ENCODE measurements at places on chromosomes 5 and 9. TPM values are rescaled to one million over a fixed set of nuclear protein-coding genes. Genes with fewer than 3 reads are reported as not detected.

GRCh38 chr5:6755519-6755918 is 42.3 kb downstream of the TENT4A start:
- H3K4me1 ChIP-seq, result no peaks in the 10 kb centered on the region
- DNase-seq, result no peak
- no peaks in the 10 kb centered on the region for H3K27me3 ChIP-seq

DNA sequence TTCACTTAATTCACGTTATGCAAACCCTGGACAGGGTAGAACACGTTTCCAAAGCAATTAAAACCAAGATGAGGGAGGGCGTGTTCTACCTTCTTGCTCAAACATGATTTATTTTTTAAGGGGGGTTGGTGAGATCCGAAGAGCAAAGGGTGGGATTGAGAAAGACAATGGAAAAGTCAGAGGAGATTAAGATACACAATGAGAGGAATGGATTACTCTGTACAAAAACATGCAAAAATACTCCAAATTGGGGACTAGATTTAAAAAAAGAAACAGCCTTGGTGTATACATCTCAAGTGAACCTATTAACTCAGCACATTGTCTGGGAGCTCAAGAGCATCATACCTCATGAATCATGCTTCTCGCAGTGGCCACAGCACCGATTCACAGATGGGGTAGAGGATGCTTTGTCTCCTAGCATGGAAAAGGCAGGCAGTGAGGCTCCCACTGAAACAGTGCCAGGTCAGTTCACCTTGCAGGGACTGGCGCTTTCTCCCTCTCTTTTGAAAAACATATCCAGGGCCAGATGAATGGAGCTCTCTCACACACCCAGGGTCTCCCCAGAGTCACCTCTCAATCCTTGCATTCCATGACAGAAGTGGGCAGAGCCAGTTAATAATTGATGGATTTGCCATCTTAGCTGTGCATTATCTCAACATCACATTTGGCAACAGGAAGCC is 459.7 kb downstream of the BNC2 start:
- H3K4me1 ChIP-seq, result no peaks in the 10 kb centered on the region
- H3K27me3 ChIP-seq, result no peaks in the 10 kb centered on the region
- no peaks in the 10 kb centered on the region for H3K36me3 ChIP-seq
- DNase-seq, result no peak
- no peak overlapping the region for H3K4me3 ChIP-seq

GRCh38 chr5:163951069-163951468 is 445.6 kb downstream of the MAT2B start:
- H3K4me1 ChIP-seq, result no peaks in the 10 kb centered on the region
- H3K27me3 ChIP-seq, result no peaks in the 10 kb centered on the region
- no peak overlapping the region for H3K27ac ChIP-seq
- no peak for DNase-seq
- H3K36me3 ChIP-seq, result no peaks in the 10 kb centered on the region

DNA sequence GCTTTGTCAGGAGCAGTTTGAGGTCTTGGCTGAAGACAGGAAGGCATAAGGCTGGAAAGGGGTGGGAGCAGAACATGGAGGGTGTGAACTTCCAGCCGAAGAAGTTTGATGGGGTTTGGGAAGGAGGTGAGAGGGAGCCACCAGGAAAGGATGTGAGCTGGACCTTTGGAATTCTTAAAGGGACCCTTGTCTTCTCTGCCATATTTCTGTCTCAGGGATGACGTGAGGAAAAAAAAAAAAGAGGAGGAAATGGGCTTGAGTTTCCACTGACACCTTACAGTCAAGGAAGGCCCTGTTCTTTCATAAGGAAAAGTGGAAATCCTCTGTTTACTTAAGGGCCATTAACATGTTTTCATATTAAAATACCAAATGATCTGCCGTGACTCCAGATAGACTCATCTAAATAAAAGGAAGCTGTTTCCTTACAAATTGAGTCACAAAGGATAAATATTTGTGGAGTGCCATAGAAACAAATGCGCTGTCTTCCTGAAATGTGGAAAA is 132.1 kb downstream of the PALM2AKAP2 start:
- no peaks in the 10 kb centered on the region for H3K36me3 ChIP-seq
- H3K4me1 ChIP-seq, result no peaks in the 10 kb centered on the region
- DNase-seq, result no peak

GRCh38 chr9:129675620-129676019 is 10.2 kb downstream of the PRRX2 start:
- no peak overlapping the region for H3K4me3 ChIP-seq
- no peaks in the 10 kb centered on the region for H3K27me3 ChIP-seq
- H3K36me3 ChIP-seq, result no peaks in the 10 kb centered on the region

GRCh38 chr5:158265346-158265745 is 406.4 kb upstream of the CLINT1 start:
- H3K27ac ChIP-seq, result no peak overlapping the region
- no peaks in the 10 kb centered on the region for H3K36me3 ChIP-seq
- no peak overlapping the region for H3K4me3 ChIP-seq

GRCh38 chr9:11973011-11973410 is 720.2 kb upstream of the TYRP1 start:
- no peak overlapping the region for H3K27ac ChIP-seq
- H3K27me3 ChIP-seq, result no peaks in the 10 kb centered on the region

GRCh38 chr5:87746891-87747377 is 334.2 kb upstream of the CCNH start:
- H3K27ac ChIP-seq, result no peak overlapping the region
- no peaks in the 10 kb centered on the region for H3K27me3 ChIP-seq
- DNase-seq, result no peak
- no peaks in the 10 kb centered on the region for H3K36me3 ChIP-seq
- no peaks in the 10 kb centered on the region for H3K4me1 ChIP-seq

GRCh38 chr5:134603059-134603458 is 29.6 kb downstream of the SAR1B start:
- H3K27me3 ChIP-seq, result no peaks in the 10 kb centered on the region
- no peak overlapping the region for H3K27ac ChIP-seq
- no peak for DNase-seq
- H3K4me3 ChIP-seq, result no peak overlapping the region

- no peak overlapping the region for H3K4me3 ChIP-seq
- H3K27me3 ChIP-seq, result no peaks in the 10 kb centered on the region
- no peaks in the 10 kb centered on the region for H3K4me1 ChIP-seq
- H3K36me3 ChIP-seq, result no peaks in the 10 kb centered on the region
- no peak overlapping the region for H3K27ac ChIP-seq
Observed at GRCh38 chr5:53368516-53368915, 111.9 kb upstream of the FST start.

DNA sequence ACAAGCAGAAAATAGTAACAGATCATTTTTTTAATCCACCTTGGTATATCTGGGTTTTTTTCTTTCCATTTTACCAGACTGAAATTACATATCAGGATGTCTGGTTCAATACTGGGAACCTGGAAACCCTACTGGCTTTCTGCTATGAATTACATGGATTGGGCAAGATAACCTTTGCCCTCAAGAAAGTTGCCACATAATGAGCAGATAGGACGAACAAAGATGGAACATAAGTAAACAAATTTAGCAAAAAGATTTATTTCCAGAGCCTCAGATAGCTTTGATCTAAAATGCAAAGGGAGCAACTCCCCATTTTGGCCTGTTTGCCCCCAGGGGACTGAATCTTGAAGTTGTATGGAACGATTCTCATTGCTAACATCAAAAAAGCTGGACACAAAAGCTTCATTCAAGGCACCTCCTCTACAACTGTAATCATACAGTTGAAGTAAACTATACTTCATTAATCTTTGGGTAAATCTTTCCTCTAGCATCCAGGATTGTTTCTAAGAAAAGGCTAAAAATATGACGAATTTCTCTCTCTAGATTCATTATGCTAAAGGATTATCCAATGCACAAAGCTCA is 131.6 kb upstream of the PTGER4 start:
- no peaks in the 10 kb centered on the region for H3K36me3 ChIP-seq
- H3K27me3 ChIP-seq, result no peaks in the 10 kb centered on the region
- no peak overlapping the region for H3K27ac ChIP-seq
- DNase-seq, result no peak

- H3K4me1 ChIP-seq, result peaks cover 48% of the 10 kb centered on the region
- no peaks in the 10 kb centered on the region for H3K27me3 ChIP-seq
- peak overlapping the region; percentile 46 for H3K27ac ChIP-seq
Observed at GRCh38 chr9:121692606-121693387, 41.4 kb downstream of the DAB2IP start.

DNA sequence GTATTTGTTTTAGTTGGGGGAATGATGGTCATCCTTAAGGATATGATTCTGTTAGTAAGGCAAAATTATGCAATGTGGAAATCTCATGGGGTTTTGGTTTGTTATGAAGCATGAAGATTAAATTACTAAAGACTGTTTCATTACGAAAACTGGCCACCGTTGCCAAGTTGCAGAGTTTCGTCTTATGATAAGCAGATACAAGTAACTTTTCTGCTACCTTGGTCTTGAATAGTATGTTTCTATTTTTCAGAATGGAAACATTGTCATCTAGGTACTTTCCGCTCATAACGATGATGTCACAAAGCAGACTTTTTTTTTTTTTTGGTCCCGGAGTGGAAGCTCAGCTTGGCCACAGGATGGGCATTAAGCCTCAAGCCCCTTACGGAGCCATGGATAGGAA is 4.2 kb downstream of the CCNI2 start:
- no peaks in the 10 kb centered on the region for H3K27me3 ChIP-seq
- DNase-seq, result peak; percentile 89
- no peaks in the 10 kb centered on the region for H3K36me3 ChIP-seq
- no peak overlapping the region for H3K27ac ChIP-seq
- no peaks in the 10 kb centered on the region for H3K4me1 ChIP-seq

GRCh38 chr5:167985373-167985772 is 306.1 kb upstream of the WWC1 start:
- no peaks in the 10 kb centered on the region for H3K4me1 ChIP-seq
- no peak for DNase-seq
- H3K27ac ChIP-seq, result no peak overlapping the region
- H3K27me3 ChIP-seq, result no peaks in the 10 kb centered on the region
- H3K4me3 ChIP-seq, result no peak overlapping the region

DNA sequence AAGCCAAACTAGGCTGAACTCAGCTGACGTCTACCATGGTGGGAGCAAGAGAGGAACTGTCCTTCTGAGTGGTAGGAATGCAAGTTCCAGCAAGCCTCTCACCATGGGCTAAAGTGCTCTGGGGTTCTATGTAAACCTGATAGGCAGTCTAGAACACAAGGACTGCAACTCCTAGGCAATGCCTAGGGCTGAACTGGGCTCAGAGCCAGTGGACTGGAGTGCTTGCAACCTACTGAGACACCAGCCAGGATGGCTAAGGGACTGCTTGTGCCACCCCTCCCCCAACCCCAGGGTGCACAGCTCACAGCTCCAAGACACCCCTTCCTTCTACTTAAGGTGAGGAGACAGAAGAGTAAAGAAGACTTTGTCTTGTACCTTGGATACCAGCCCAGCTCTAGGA is 12.1 kb upstream of the RCL1 start:
- no peaks in the 10 kb centered on the region for H3K4me1 ChIP-seq
- H3K4me3 ChIP-seq, result no peak overlapping the region
- H3K36me3 ChIP-seq, result no peaks in the 10 kb centered on the region
- no peaks in the 10 kb centered on the region for H3K27me3 ChIP-seq

DNA sequence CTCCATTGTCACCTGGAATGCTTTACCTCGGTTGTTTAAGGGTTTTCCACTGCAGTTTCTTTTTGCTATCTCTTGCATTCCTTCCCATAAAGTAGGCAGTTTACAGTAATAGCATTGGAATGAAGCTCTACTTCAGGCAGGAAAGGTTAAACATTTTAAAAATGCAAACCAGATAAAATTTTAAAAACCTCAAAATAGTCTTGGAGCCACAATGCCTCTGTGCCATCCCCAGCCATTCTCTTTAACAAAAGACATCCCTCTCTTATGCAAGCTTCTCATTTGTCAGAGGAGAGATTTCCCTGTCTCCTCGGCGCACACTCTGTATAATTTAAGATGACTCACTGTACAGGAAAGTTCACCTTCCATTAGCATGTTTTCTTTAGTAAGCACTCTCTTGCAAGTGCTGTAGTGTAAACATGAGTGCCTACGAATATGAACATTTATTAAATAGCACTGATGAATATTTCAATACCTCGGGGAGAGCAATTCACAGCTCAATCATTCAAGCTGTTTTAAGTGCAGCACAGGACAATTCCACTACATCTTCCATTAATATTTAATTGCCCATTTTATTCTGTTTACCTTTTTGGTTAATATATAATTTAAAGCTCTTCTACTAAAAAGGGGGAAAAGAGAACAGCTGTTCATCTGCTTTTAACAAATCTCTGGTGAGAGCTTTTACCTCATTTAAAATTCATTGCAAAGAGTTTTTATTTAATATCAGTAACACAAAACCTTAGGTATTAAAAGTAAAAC is 343.6 kb downstream of the SPATA31D1 start:
- no peak overlapping the region for H3K27ac ChIP-seq
- H3K36me3 ChIP-seq, result no peaks in the 10 kb centered on the region
- no peaks in the 10 kb centered on the region for H3K4me1 ChIP-seq
- no peak for DNase-seq
- H3K27me3 ChIP-seq, result no peaks in the 10 kb centered on the region

- H3K36me3 ChIP-seq, result no peaks in the 10 kb centered on the region
- H3K27ac ChIP-seq, result no peak overlapping the region
- DNase-seq, result no peak
Observed at GRCh38 chr9:84759300-84759750, 89.8 kb downstream of the NTRK2 start.

The UNC13B gene
- 12.9 TPM for total RNA-seq

The PCDHA1 gene
- not detected for total RNA-seq

The ENHO gene
- total RNA-seq, result not detected

The FAXDC2 gene
- 22.1 TPM for total RNA-seq

The NFIB gene
- total RNA-seq, result 80.1 TPM

The SH3GL2 gene
- not detected for total RNA-seq

Data from right atrium auricular region (tissue), 2 donors.